CD4-positive, alpha-beta T cell (primary cell): ENCODE measurements at places on chromosomes 2 and 18. TPM values are rescaled to one million over a fixed set of nuclear protein-coding genes. Genes with fewer than 3 reads are reported as not detected.

DNA sequence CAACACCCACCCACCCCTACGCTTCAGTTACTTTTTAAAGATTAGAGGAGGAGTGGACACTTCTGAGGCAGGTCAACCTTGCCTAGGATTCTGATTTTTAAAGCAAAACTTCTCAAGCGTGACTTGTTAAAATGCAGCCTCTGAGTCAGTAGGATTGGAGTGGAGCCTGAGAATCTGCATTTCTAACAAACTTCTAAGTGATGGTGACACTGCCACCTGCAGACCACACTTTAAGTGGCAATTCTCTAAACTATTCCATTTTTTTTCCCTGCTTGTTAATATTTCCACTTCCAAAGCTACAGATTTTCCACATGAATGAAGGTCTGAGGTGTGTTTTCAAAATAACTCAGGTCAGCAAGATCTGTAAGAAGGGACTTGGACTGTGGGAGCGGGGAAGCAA lies 171.1 kb upstream of the CCDC150 start:
- H3K4me1 ChIP-seq: no peaks in the 10 kb centered on the region
- no peaks in the 10 kb centered on the region for H3K27me3 ChIP-seq
- no peak overlapping the region for H3K4me3 ChIP-seq
- no peaks in the 10 kb centered on the region for H3K36me3 ChIP-seq
- no peak for DNase-seq

- peaks cover 95% of the 10 kb centered on the region for H3K4me1 ChIP-seq
- H3K27ac ChIP-seq: no peak overlapping the region
- no peak overlapping the region for H3K4me3 ChIP-seq
- H3K36me3 ChIP-seq: no peaks in the 10 kb centered on the region
- no peak for DNase-seq
- no peaks in the 10 kb centered on the region for H3K27me3 ChIP-seq
These were observed 19.8 kb downstream of the SMAD7 start for GRCh38 chr18:48930926-48931325.

DNA sequence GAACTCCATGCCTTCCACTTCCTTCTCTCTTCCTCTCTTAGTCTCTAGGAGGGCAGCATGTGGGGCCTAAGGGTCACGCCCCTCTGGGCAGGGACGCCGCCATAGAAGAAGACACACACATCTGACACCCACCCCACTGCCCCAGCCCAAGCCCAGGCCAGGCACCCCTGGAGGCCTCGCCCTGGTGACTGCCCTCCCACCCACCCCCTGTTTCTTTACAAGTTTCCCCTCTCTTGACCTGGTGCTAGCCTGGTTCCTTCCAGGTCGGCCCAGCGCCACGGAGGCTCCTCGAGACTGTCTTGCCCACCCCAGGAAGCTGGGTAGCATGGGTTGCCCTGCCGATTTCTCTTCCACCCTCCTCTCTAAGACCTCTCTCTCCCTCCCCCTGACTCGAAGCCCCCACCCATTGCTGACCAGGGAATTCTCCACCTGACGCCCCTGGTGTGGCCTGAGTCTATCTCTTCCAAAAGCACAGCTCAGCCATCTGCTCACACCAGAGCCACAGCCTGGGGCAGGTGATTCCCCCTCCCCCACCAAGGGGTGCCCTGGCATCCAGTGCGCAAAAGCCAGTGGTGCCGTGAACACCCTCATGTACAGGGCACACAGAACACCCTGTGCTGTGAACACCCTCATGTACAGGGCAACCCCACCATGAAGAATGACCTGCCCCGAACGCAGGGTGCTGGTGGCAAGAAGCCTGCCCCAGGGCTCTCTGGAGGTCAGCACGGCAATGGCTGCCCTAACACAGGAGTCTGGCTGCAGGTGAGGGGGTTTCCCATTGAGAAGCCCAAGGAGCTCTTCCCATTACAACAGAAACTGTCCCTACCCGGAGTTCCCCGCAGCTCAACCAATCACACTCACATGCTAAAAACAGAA lies 13.5 kb upstream of the SALL3 start:
- DNase-seq: no peak
- H3K4me3 ChIP-seq: no peak overlapping the region
- H3K4me1 ChIP-seq: no peaks in the 10 kb centered on the region
- H3K36me3 ChIP-seq: no peaks in the 10 kb centered on the region

DNA sequence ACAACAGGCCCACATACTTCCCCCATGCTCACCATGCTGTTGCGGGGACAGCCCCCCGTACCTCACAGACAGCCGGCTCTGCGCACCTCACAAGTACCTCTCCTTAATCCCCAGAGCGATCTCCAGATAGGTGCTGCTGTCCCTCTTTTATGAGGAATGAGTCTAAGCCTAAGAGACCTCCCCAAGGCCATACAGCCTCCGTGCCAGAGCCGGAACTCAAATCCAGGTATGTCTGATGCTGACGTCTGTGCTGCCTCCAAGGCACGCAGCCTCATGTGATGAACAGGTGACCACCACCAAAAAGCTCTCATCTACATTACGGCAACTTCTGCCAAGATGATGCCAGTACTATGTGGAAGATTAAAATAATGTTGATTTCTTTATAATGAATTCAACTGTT lies 85.2 kb downstream of the EIPR1 start:
- peaks cover 3% of the 10 kb centered on the region for H3K4me1 ChIP-seq
- H3K36me3 ChIP-seq: peaks cover 3% of the 10 kb centered on the region
- no peak overlapping the region for H3K27ac ChIP-seq
- no peak overlapping the region for H3K4me3 ChIP-seq
- DNase-seq: no peak
- no peaks in the 10 kb centered on the region for H3K27me3 ChIP-seq

- no peaks in the 10 kb centered on the region for H3K36me3 ChIP-seq
- H3K4me3 ChIP-seq: no peak overlapping the region
- H3K27me3 ChIP-seq: no peaks in the 10 kb centered on the region
- no peaks in the 10 kb centered on the region for H3K4me1 ChIP-seq
- no peak overlapping the region for H3K27ac ChIP-seq
These were observed 37.6 kb downstream of the SLC14A1 start for GRCh38 chr18:45761512-45762114.

The ARMC9 gene
- 0.42 TPM for total RNA-seq

The LHCGR gene
- not detected for total RNA-seq
